Fibroblast of skin of back (primary cell): ENCODE measurements at places on chromosomes 7 and 10.

DNA sequence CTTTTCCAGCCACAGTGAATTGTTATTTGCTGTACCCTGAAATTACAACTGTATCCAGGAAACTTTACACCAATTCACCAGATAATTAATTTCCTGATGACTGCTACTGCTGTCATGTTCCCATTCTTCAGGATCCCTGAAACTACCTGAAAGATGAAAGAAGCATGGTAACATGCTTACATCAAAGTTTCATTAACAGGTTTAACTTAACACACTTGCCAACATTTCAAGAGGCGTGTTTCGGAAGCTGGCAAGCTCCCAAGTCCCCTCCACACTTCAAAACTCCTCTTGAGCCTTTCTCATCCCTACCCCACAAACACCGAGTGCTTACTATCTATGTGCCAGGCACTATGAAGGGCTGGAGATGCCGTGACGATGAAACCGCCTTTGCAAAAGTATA is 88.6 kb downstream of the MPP7 start:
- no peak for DNase-seq

DNA sequence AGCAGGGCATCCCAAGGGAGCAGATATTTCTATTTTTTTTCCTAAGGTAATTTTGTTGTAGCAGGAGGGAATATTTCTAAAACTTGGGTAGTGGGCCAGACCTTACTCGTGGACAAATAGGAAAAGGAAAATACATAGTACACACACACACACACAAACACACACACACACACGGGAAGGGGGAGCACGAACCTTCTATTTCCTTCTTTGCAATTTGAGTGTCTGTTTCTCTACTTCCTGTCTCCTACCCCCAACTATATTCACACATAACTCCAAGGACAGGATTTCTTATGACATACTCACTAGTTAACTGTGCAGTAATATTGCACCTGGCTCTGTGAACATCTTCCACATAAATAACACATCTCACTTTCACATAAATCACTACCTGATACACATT is 4.4 kb downstream of the LDB1 start:
- no peak for DNase-seq

DNA sequence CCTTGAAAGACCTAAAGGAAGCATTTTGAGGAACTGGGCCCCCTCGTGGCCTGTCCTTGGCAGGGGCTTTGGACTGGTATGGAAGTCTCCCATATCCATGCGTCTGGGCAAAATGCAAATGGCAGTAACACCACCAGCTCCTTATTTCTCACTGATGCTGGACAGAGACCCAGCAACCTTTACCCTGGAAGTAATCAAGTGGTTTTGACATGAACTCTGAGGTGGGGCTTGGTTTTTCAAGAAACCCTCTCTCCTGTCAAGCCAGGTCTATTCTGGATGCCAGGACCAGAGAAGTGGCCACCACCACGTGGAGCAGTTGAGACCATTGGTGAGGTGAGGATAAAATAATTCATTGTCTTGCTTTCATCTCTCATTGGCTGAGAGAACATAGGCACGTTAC is 84.4 kb downstream of the OTUD1 start:
- no peak for DNase-seq

- peak; percentile 71 for DNase-seq
Observed at GRCh38 chr10:58531084-58531695, 18.5 kb downstream of the BICC1 start.

DNA sequence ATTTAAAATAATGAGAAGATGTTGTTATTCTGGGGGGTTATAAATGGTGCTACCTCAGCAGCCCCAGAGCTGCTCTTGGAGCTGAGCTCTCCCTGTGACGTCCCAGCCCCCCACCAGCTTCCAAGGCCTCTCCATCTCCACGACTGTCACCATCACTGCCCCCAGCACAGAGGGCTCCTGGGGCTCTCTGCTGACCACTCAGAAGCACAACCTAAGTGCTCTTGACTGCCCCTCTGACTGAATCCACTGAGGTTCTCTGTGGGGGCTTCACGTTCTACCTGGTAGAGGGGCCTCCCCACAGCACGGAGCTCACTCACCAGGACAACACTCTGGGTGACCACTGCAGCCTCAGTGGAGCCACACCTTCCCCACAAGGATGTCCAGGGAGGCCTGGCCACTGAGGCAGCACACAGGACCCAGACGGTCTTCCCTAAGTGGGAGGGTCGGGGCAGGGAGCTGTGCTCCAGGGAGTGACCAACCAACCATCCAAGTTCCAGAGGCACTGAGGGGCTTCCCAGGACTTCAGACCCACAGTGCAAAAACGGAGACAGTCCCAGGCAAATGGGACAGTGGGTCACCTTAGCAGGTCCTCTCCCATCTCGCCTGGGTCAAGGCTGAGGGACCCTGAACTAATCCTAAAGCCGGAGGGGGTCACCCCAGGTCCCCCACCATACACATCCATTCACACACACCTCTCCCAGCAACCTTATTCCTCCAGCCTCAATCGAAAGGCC is 121.0 kb upstream of the PPP2R2D start:
- DNase-seq: no peak

- no peak for DNase-seq
Observed at GRCh38 chr7:155979994-155980393, 167.7 kb upstream of the SHH start.

GRCh38 chr7:34227525-34227924 is 322.2 kb downstream of the BMPER start:
- no peak for DNase-seq

DNA sequence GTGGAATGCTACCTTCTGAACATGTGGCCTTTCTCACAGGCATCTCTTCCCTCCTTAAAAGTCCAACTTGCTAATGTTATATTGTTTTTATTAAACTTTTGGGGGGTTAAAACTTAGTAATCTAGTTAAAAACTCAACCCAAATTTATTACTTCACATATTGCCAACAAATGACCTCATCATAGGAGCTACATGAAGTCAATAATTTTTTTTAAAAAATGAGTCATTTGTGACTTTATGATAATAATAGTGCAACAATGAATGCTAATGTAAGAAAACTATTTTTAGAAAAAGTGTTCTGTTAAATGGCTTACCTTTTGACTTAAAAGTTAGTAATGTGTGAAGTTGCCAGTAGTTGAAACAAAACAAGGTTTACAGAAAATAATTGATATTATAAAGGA is 325.9 kb upstream of the FZD1 start:
- DNase-seq: no peak

DNA sequence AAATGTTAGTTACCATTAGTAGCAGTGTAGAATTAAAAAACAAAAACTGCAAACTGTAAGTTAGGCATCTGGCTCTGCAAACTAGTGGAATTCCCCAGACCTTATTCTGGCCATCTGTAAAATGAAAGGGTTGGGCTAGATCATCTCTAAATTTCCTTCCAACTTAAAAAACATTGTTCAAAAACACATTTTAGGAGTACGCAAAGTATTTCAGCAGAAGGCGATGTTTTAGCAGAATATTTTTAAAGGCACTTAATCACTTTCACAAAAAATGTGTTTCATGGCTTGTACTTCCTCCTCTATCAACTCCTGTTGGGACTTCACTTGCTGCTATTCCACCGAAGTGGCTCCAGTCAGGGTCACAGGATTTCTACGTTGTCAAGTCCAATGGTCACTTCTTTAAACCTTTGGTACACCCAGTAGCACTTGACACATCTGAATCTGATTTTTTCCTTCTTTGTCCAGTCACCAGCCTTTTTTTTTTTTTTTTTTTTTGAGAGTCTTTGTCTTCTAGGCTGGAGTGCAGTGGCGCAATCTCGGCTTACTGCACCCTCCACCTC is 169.0 kb downstream of the AHR start:
- no peak for DNase-seq

DNA sequence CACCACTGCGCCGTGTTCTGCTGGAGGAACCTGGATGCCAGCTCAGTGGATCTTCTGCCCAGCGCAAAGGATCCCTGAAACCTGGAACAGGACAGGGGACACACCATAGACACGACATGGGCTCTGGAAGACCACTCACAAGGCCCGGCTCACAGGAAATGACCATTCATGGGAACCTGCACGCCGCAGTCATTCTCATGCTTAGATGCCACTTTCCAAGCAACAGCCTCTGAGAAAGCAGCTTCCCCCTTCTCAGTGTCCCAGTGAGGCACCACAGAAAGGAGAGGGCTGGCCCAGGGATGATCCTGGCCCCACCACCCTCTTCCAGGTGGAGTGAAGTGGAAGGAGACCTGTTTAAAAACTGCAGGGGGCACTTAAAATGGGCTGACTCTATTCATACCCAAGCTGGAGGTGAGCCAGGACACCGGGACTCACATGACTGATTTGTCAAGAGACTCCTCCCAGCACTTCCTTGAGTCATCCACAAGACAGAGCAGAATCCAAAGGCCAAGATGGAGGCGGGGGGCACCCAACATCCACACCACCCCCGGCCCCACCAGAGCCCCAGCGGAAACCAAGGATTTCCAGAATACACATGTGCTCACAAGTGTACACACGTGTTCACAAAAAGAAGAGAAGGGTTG is 11.2 kb downstream of the CTBP2 start:
- peak; percentile 75 for DNase-seq

GRCh38 chr10:11246752-11247467 is 229.2 kb downstream of the CELF2 start:
- DNase-seq: no peak

DNA sequence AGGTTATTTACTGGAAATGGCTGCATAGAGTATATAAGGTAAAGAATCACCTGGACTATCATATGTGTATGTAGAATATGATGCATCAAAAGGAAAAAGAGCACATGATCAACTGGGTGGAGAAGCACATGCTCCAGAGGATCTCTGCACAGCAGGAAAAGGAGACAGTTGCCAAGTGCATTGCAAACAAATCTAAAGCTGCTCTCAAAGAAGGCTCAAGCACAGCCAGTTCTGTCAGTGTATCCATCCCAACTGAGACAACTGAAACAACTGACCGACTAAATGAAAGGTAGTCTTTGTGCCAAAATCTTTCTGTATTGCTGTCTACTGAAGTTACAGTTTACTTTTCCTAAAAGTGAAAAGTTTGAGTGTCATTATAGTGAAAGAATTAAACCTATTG is 83.2 kb upstream of the SGCE start:
- no peak for DNase-seq

DNA sequence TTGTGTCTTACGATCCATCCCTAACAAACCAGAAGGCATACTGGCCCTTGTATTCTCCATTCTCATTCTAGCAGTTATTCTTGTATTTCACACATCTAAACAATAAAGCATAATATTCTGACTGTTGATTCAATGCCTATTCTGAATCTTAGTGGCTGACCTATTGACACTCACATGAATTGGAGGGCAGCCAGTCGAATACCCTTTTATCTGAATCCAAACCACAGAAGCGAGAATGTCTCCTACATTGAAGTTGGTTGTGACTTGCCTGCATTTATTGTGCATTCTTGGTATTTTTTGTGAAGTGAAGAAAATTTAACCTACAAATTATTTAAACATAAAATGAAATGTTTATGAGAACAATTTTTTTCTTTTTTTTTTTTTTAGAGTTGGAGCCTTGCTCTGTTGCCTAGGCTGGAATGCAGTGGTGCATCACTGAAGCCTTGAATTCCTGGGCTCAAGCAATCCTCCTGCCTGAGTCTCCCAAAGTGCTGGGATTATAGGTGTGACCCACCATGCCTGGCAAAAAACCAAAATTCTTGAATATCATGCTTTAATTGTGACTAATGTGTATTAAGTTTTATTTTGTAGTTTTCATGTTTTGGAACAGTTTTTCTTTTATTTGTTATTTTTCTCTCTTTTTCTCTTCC is 22.7 kb downstream of the EXOC4 start:
- peak; percentile 50 for DNase-seq

DNA sequence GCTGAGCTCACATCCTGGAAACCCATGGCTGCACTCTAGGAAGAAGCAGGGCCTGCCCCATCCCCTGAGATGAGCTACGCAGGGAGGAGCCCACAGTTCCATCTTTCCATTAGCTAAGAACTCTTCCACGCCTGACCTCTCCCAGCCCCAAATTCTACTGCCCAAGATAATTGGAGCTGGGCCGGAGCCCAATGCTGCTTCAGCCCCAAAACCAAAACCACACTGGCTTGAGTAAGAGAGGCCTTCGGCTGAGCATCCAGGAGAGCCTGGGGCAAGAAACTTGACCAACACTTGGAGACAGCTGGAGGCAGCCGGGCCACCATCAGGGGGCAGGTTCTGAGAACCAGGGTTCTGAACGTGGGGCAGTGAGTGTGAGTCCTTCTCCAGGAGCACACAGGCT is 116.1 kb upstream of the ZMIZ1 start:
- no peak for DNase-seq

DNA sequence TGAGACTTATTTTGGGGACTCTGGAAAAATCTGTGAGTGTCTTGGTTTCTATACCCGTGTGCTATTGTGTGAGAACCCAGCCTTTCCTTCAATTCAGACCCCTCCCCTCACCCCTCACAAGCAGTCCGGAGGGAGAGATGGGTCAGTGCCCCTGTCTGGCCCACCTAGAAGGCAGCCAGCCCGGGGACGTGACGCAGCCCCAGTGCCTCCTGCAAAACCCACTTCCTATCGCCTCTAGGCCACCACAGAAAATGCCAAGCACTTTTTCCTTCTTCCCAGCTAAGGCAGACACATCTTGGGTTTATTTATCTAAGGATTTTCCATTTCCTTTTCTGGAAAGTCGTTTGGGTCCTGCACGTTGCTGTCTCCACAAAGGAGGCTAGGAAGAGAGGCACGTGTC is 11.6 kb upstream of the AQP1 start:
- DNase-seq: no peak

GRCh38 chr7:73496626-73497025 is 25.5 kb downstream of the BAZ1B start:
- DNase-seq: no peak

DNA sequence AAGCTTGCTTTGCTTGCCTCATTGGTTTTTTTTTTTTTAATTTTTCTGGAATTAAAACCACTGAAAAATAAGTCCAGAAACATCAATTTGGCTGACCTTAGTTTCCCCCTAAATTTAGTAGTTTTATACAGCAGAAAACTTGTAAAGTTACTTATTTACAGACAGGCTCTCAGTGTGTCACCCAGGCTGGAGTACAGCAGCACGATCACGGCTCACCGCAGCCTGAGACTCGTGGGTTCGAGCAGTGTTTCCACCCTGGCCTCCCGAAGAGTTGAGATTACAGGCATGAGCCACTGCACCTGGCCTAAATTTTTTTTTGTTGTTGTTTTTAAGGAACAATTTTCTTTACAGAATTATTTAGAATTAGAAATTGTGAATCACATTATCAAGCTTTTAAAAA is 250.5 kb downstream of the SDK1 start:
- no peak for DNase-seq

- peak; percentile 79 for DNase-seq
Observed at GRCh38 chr7:155069992-155070751, at the start of gene HTR5A. HTR5A (plus strand) TSS chr7:155070324; CDS start chr7:155070900, 576 bp downstream.

DNA sequence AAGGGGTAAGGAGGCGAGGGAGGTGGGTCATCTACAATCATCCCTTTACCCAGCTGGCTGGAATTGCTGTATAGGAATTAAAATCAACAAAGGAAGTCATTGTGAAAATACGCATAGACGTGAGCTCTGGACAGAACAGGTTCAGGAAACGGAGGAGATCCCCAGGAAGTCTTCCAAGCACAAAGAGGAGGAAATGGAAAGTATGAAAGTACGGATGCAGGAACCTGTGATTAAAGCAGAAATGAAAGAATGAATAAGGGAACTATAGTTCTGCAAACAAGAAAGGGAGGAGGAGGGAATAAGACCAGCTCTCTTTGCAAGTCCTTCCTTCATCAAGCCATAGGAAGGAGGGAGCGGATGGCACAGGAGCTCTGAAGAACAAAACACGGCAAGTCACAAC is 61.8 kb downstream of the PYROXD2 start:
- no peak for DNase-seq

- DNase-seq: peak; percentile 18
Observed at GRCh38 chr7:110856704-110857103, 234.2 kb upstream of the LRRN3 start.
